ENCODE measurements at places on chromosomes 11 and 22.

- no peak for DNase-seq
These were observed 3.2 kb downstream of the TUBA8 start for GRCh38 chr22:18113680-18114394.

GRCh38 chr11:130452940-130453339 is 4.5 kb downstream of the ADAMTS15 start:
- DNase-seq, result no peak

DNA sequence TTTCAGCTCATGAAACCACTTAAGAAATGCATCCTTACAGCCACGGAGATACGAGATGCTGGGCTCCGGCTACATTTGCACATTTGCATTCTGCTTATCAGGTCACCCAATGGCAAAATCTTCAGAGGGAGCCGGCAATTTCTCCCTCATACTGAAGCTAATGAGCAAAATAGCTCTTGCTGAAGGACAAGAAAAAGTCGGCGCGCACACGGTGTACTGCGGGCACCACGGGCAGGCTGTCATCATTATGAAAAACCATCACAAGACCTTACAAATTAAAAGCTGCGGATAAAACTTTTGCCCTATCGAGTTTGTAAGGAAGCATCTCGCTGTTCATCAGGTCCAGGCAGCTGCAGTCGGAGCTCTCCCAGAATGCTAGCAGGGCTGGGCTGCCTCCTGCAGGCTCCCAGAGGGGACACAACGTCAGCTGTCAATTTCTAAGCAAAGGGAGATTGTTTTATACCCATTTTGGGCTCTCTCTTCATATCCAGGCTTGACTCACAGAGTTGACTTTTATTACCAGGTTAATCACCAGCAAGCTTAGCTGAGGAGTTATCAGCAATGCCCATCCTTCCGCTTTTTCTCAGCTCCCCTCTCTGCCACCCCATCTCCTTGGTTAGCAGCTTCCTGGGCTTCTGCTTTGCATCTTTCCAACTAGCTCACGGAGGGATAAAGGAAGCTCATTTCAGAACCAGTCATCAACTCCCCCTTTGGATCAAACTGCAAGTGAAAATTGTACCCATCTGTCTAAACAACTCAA is 375.1 kb downstream of the OPCML start:
- DNase-seq, result no peak

- DNase-seq, result no peak
These were observed 59.6 kb downstream of the MPPED2 start for GRCh38 chr11:30526558-30526957.

GRCh38 chr22:25120761-25121212 is 78.9 kb upstream of the CRYBB3 start:
- no peak for DNase-seq

DNA sequence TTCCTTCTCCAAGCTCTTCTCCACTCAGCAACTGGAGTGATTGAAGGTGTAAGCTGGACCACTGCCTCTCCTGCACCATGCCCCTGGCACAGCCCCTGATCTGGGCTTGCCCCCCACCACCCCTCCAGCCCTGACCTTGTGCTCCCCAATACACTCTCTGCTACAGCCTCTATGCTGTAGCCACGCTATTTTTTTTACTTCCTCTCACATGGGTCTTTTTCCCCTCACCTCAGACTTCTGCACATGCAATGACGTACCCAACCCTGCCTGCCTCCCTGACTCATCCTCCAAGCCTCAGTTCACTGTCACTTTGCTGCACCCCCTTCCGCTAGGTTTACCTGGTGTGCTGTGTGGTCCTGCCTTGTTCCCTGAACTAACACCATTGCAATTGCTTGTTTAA is 9.0 kb downstream of the CSNK2A3 start:
- no peak for DNase-seq

GRCh38 chr11:63920126-63920938 is 3.4 kb upstream of the RCOR2 start:
- DNase-seq, result peak; percentile 69

GRCh38 chr11:81345609-81346008 is 1388.1 kb downstream of the FAM181B start:
- DNase-seq, result no peak

DNA sequence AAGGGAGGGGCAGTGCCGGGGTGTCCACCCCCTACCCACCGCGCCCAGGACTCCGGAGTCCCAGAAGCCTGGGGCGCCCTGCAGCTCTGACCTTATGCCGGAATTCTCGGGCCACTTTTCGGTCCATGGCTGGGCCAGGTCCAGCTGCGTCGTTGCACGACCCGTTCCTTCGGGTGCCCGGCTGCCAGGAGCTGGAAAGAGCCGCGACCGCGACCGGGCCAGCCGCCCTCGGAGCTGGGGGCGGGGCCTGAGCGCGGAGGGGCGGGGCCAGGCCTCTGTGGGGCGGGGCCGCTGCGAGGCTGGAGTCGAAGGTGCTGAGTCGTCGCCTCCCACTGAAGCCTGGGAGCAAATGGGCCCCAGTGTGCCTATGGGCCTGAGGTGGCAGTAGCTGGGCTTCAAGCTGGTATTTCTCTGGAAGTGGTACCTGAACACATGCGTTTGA is at the start of gene USH1C:
TSS of gene USH1C (minus strand) at position 236 of the 442 bp plus-strand sequence. CDS start at position 127, 109 bp downstream.
- no peak for DNase-seq

- DNase-seq, result no peak
These were observed 50.9 kb downstream of the RPS6KA4 start for GRCh38 chr11:64409707-64410403.

GRCh38 chr11:62823677-62824076 is 8.2 kb downstream of the STX5 start:
- DNase-seq, result no peak

DNA sequence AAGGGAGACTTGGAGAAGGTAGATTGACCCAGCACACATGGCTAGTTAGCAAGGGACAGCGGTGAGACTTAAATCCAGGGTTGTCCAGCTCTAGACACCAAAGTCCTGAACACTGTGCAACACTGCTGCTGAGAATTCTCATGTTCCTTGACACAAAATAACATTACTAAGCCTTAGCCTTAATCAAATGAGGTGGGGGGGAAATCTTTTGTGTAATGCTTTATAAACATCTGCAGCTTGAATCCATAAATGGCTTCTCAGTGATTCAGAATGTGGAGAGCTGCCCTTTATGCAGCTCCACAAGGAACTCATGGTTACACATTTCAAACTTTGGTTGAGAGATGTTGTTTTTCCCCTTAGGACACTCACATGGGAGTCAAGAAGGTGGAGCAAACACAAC is 80.0 kb downstream of the CD44 start:
- DNase-seq, result no peak

DNA sequence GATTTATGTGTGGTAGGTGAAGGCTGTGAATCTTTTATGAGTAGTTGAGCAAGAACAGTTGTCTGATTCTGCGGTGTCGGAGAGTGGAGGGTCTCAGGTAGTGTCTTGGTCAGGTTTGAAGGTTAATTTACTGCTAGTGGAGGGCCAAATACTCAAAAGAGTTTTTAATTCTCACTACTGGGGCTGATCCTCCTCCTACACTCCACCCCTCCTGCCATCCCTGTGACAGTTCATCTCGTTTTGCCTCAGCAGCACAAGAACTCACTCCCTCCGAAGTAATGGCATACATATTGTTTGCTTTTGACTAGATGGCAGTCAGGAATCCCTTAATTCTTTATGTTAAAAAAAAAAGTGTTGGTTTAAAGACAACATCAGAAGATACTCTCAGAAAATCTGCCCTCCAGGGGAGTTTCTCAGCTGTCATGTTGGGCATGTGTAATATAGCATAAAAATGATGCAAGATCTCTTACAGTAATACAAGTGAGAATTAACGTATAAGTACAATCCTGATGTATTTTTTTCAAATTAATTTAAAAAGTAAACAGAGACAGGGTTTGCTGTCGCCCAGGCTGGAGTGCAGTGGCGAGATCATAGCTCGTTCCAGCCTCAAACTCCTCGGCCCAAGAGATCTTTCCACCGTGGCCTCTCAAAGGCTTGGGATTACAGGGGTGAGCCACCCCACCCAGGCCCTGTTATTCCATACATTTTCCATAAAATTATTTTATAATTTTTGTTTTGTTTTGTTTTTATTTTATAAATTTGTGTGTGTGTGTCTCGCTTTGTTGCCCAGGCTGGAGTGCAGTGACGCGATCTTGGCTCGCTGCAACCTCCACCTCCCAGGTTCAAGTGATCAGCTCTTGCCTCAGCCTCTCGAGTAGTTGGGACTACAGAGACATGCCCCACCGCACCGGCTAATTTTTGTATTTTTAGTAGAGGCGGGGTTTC is 1.3 kb downstream of the FAR1 start:
- no peak for DNase-seq

GRCh38 chr11:64656862-64657261 is 65.8 kb downstream of the SLC22A12 start:
- no peak for DNase-seq

Measured in retina (tissue), 1 donor.